ENCODE measurements at places on chromosomes 6 and 20.

DNA sequence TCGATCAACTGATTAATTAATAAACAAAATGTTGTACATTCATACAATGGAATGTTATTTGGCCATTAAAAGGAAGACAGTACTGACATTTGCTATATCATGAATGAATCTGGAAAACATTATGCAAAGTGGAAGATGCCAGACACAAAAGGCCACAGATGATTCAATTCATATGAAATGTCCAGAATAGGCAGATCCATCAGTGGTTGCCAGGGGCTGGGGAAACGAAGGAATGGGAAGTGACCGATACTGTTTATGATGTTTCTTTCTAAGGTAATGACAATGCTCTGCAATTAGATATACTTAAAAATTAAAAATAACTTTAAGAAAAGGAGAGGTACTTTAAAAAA is 37.2 kb downstream of the ELOVL5 start:
- H3K4me3 ChIP-seq, result no peak overlapping the region
- peaks cover 1% of the 10 kb centered on the region for H3K27me3 ChIP-seq

DNA sequence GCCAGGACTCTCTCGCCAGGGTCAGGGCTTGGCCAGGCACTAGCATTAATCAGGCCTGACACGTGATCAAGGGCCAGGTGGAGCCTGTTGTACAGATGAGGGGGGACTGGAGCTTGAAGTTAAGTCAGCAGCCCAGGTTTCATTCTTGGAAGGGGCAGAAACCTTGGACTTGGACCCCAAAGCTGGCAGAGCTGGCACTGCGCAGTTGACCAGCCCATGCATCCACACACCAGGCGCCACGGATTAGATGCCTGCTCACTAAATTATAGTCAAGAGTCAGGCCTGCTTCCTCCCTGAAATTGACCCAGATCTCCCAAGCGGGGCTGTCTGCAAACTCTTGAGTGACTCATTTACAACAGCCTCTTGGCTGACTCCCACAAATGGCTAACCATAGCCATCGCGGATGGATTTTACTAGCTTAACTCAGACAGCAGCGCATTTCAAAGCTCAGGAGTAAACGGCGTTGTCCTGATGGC is 4.1 kb upstream of the TAF4 start:
- H3K27me3 ChIP-seq, result peaks cover 20% of the 10 kb centered on the region
- peaks cover 11% of the 10 kb centered on the region for H3K36me3 ChIP-seq
- no peak overlapping the region for H3K4me3 ChIP-seq
- H3K4me1 ChIP-seq, result peaks cover 14% of the 10 kb centered on the region

- H3K27me3 ChIP-seq, result peaks cover 2% of the 10 kb centered on the region
These were observed 185.8 kb upstream of the PRDM1 start for GRCh38 chr6:105900125-105900937.

DNA sequence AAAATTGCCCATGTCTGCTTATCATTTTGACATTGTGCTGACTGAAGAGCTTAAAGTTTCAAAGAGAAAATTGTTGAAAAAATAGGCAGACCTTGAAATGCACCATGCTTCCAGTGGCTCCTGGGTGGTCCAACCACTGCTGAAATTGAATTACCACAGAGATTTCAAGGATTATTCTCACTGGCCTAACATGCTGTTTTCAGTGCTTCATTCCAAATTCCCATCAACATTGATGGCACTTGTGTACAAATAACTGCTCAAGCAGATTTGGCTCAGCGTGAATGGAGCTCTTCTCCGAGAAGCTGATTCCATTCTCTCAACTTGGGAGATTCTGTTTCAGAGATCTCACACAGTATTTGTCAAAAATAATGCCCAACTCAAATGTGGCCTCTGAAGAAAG is 75.5 kb downstream of the LAMA4 start:
- peaks cover 10% of the 10 kb centered on the region for H3K4me1 ChIP-seq
- no peak overlapping the region for H3K27ac ChIP-seq
- H3K27me3 ChIP-seq, result no peaks in the 10 kb centered on the region

- H3K36me3 ChIP-seq, result peaks cover 4% of the 10 kb centered on the region
- H3K4me1 ChIP-seq, result peaks cover 27% of the 10 kb centered on the region
- DNase-seq, result no peak
- no peak overlapping the region for H3K4me3 ChIP-seq
- H3K27ac ChIP-seq, result peak overlapping the region; percentile 77
These were observed 14.2 kb upstream of the BNIP5 start for GRCh38 chr6:36350681-36351571.

GRCh38 chr6:111195656-111196055 is 108.4 kb downstream of the SLC16A10 start:
- no peaks in the 10 kb centered on the region for H3K36me3 ChIP-seq
- H3K27ac ChIP-seq, result no peak overlapping the region
- DNase-seq, result no peak
- no peaks in the 10 kb centered on the region for H3K4me1 ChIP-seq
- peaks cover 2% of the 10 kb centered on the region for H3K27me3 ChIP-seq

DNA sequence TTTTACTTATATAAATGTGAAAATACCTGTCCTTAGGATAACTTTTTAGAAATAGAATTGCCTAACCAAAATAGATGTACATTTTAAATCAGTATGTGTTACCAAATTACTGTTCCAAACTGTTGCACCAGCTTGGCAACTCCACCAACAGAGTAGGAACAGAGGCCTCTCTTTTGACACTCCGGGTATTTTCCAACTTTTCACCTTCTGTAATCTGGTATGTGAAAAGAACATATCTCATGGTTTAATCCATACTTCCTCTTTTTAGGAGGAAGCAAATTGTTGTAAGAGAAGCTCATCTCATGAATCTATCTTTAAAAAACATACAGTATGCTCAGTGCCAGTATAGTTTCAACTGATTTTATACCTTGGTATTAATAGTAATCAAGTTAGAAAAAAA is 24.9 kb downstream of the RNF144B start:
- DNase-seq, result no peak
- H3K4me1 ChIP-seq, result peaks cover 6% of the 10 kb centered on the region
- peaks cover 14% of the 10 kb centered on the region for H3K36me3 ChIP-seq
- no peak overlapping the region for H3K4me3 ChIP-seq
- peak overlapping the region; percentile 21 for H3K27ac ChIP-seq
- H3K27me3 ChIP-seq, result peaks cover 2% of the 10 kb centered on the region

DNA sequence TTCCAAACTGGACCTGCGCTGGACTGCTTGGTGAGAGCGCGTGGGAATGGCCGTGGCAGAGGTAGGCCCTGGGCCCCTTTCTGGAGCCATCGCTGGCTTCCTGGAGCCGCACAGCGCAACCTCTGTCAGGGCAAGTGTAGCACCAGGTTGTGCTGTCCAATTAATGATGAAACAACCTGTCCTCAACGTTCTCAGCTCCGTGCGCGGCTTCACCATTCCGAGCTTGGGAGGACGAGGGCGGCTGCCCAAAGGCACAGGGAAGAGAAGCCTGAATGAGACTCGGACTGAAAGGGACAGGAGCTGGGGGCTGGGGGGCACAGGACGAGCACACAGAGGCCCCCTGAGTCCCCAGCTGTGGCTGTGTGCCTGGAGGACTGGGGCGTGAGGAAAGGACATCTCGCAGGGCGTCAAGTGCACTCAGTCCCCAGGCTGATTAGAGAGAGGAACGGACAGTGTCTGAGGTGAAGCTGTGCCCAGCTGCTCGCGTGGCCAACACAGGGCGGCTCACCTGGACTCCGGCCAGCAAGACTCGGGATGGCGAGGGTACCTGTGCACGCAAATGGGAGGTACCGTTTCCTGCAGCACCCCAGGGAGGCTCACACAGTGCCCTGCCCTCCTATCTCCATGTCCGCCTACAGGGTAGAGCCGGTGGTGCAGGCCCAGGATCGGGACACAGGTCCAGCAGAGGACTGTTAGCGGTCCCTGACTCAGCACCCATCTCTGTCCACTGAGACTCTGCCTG is 403.3 kb downstream of the TAF4 start:
- no peak overlapping the region for H3K27ac ChIP-seq
- no peaks in the 10 kb centered on the region for H3K36me3 ChIP-seq
- H3K27me3 ChIP-seq, result peaks cover 3% of the 10 kb centered on the region
- H3K4me3 ChIP-seq, result no peak overlapping the region
- peaks cover 9% of the 10 kb centered on the region for H3K4me1 ChIP-seq
- DNase-seq, result no peak

GRCh38 chr6:111754423-111754822 is 118.8 kb downstream of the FYN start:
- H3K27ac ChIP-seq, result peak overlapping the region; percentile 99
- H3K36me3 ChIP-seq, result peaks cover 40% of the 10 kb centered on the region
- H3K4me1 ChIP-seq, result peaks cover 83% of the 10 kb centered on the region
- H3K4me3 ChIP-seq, result no peak overlapping the region
- no peak for DNase-seq
- peaks cover 11% of the 10 kb centered on the region for H3K27me3 ChIP-seq

DNA sequence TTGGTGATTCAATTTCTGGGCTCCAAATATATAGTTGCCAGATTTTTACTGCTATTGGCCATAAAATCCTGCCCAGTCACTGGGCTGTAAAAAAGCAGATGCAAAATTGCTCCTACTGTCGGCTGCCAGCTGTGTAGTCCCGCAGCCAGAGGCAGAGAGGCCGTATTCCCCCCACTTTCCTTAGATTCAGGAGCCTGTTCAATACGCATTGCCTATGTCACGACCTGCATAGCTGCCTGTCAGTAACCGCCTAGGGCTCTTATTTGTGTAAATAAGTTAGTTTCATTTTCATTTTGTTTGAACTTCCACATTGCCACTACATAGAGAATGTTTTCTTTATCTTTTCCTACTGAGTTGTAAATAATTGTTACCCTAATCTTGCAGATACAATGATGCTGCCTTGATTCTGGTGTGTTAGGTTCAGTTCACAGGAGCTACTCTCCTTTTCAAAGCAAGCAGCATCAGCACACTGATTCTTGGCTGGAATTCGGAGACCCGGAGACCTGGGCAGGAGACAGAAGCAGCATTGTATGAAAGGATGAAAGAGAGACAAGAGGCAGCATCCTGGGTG is 46.0 kb upstream of the UST start:
- H3K36me3 ChIP-seq, result peaks cover 4% of the 10 kb centered on the region
- no peak for DNase-seq
- H3K4me3 ChIP-seq, result no peak overlapping the region
- peaks cover 2% of the 10 kb centered on the region for H3K27me3 ChIP-seq

DNA sequence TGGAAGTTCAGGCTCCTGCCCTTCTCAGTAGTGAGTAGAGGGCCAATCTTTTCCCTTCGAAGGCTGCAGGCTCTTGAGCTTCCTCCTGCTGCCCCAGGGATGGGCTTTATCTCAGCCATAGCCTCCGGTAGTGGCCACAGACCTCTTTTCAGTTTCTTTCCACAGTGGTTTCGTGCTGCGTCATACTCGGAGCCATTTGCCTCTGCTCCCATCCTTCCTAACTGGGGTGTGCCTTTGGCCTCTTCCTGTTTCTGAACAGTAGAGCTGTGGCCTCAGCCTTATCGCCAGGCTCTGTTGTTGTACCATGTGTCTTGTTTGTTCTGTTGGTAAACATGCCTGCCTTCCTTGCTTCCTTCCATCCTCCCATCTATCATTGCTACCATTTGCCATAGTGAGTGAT is 54.1 kb downstream of the TULP4 start:
- peak overlapping the region; percentile 13 for H3K4me3 ChIP-seq
- no peak for DNase-seq
- peaks cover 4% of the 10 kb centered on the region for H3K36me3 ChIP-seq
- H3K27me3 ChIP-seq, result peaks cover 2% of the 10 kb centered on the region
- H3K4me1 ChIP-seq, result peaks cover 16% of the 10 kb centered on the region
- peak overlapping the region; percentile 50 for H3K27ac ChIP-seq

DNA sequence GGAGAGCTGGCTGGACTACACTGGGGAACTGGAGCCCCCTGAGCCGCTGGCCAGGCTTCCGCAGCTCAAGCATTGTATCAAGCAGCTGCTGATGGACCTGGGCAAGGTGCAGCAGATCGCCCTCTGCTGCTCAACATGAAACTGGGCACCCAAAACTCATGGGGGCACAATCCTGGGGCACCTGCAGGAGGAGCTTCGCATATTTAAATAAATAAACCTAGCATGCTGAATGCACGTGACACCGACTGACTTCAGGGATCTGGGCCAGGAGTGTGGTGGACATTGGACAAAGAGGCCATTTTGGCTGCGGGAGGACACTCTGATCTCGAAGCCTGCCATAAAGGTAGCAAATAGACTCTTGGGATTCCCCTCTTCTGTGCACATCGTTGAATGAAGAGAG is 6.8 kb downstream of the SCAND1 start:
- H3K4me3 ChIP-seq, result peak overlapping the region; percentile 74
- peaks cover 5% of the 10 kb centered on the region for H3K27me3 ChIP-seq
- peak; percentile 28 for DNase-seq
- H3K4me1 ChIP-seq, result peaks cover 3% of the 10 kb centered on the region

DNA sequence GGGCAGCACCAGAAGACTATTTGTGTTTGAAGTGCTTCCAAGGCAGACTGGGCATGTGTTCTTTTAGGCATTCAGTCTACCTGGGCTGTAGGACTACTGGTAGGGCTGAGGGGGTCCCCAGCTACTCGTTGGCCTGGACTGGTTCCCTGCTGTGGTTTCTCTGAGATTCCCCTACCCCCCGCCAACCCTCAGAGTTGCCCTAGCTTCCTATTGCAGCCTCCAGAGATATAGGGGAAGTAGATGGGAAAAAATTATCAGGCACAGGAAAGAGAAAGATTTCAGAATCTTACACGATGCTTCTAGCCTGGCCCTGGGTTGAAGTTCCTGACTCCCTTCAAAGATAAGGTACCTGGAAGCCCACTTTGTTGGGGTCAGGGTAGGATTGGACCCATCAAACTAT is 22.5 kb downstream of the BRPF3 start:
- peaks cover 45% of the 10 kb centered on the region for H3K36me3 ChIP-seq
- H3K4me3 ChIP-seq, result no peak overlapping the region
- H3K27me3 ChIP-seq, result peaks cover 4% of the 10 kb centered on the region
- H3K4me1 ChIP-seq, result peaks cover 17% of the 10 kb centered on the region

- no peak overlapping the region for H3K27ac ChIP-seq
- H3K36me3 ChIP-seq, result no peaks in the 10 kb centered on the region
- peaks cover 2% of the 10 kb centered on the region for H3K4me1 ChIP-seq
These were observed 163.8 kb downstream of the AIG1 start for GRCh38 chr6:143224516-143224915.

DNA sequence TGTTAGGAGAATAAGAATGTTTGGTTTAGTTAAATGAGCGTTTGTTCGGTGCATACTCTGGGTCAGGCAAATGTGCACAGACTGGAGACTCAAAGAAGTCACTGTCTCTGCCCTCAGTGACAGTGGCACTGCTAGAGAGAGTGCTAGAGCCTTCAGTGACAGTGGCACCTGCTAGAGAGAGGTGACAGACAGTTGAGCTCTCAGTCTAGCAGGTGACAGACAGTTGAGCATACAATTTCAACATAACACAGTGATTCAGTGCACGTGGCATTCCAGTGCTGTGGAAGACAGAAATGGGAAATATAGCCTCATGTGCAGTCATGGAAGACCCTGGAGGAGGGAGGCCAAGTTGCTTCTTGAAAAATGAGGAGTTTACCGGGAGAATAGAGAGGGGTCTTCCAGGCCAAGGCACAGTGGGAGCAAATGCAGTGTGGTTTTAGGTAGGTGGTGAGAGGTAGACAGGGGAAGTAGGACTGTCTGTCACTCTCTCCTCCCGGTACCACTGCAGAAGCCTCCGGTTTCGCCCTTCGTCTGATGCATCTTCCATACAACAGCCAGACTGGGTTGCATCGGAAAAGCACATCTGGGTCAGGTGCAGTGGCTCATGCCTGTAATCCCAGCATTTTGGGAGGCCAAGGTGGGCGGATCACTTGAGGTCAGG is 107.9 kb upstream of the CLDN20 start:
- no peak for DNase-seq
- peaks cover 15% of the 10 kb centered on the region for H3K4me1 ChIP-seq
- peaks cover 10% of the 10 kb centered on the region for H3K36me3 ChIP-seq
- peaks cover 7% of the 10 kb centered on the region for H3K27me3 ChIP-seq
- no peak overlapping the region for H3K27ac ChIP-seq

Data from endothelial cell (in vitro differentiated cells).